ENCODE measurements at places on chromosomes 16 and 17.

DNA sequence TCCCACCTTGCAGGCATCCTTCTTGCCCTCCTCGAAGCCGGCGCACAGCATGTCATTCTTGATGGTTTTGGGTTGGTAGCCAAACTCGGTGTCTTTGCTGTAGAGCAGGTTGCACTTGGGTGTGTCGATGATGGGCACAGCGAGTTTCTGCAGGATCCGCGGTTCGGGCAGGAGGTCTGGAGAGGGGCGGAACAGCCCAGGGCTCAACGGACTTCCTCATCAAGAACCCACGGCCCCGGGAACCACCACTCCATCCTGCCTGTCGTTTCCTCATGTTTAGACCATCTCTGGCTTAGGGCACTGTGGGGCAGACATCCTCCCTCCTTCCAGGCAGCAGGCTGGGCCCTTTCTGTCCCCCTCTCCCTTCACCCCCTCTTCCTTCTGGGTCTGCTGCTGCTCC, 6.5 kb downstream of the PRSS27 start:
- DNase-seq = no peak

GRCh38 chr16:980595-980854, 1.0 kb upstream of the SOX8 start:
- DNase-seq = no peak

GRCh38 chr17:70767102-70767701, 597.9 kb downstream of the KCNJ2 start:
- DNase-seq = no peak

DNA sequence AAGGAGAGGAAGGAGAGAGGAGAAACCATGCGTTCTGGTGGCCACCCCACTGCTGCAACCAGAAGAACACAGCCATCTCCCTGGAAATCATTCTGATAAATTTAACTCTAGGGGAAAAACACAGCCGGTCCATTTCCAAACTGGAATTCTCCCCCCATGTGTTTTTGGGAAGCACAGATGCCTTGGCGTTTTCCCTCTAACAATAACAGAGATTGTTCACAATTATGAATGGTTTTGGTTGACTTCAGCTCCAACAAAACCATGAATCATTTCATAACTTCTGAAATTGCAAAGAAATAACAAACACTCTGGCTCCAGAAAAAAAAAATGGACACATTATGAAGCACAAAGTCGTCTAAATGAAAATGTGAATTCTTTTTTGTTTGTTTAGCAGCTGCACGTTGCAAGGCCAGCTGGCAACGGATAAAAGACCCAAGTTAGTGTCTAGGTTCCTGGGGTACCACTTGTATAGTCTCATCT, 46.2 kb downstream of the GNAO1 start:
- DNase-seq = no peak

DNA sequence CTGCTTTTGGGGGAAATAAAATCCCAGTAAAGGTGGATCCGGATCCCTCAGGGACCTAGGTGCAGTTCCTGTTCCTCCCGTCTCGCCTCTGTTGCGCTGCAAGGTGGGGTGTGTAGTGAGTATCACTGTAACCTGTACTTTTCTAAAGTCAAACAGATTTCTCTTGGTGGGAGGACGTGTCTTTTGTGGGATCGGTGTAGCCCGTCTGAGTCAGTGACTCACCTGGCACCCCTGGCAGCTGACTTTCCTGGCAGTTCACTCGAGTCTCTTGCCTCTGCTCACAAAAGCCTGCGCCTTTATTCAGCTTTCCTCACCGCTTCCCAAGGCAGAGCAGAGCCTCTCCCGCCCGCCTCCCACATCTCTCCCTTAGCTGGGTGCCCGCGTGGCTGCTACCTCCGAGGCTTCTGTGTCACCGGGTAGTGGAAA, 85.7 kb downstream of the CMIP start:
- no peak for DNase-seq

DNA sequence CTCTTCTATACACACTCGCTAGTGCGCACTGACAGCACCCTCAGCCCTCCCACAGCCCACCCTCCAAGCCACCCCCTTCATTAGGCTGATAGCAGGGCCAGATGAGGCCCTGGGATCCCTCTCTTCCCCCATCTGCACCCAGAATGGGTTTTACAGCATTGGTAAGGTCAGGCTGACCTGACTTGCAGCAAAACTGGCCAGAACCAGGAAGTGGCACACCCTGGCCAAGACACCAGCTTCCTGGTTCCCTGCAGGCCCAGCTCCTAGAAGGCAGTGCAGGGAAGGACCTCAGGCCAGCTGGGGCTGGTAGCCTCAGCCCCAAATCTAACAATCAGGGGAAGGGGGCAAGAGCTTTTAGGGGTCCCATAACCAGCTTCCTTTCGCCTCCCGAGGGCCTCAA, 50.0 kb upstream of the MRPS23 start:
- DNase-seq = no peak

DNA sequence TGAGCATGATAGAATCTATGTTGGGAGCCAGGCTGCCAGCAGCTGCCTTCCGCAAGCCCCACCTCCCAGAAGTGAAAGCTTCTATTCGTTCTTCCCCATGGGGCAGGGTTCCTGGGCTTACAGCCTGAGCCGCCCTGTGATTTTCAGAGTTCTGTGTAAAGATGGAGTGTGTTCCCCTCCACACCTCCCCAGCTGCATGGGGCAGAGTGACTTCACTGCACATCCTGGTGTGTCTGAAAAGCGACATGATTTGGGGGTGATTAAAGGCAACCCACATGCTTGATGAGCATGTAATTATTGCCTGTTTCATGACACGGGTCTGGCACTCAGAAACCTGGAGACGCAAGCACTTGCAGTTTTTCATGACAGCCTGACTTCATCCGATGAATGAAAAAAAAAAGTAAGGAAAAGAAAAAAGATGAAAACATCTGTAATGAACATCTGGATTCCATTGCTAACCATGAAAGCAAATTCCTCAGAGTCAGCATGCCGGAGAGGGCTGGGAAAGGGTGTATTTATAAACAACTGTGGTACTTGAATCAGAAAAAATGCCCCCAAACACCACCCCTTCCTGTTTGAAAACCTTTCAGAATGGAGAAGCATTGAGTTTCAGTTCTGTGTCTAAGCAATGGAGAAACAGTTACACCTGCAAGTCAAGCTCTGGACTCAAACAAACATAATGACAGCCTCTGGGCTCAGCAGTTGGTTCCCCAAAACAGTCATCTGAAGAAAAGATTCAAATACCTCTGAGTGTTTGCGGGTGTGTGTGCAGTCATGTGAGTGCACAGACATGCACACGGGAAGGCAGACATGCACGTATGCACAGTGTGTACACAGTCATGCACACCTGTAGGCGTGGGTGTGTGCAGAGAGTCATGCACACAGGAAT, 266.0 kb downstream of the ENGASE start:
- no peak for DNase-seq

GRCh38 chr16:68434624-68435210, 13.6 kb downstream of the SMPD3 start:
- DNase-seq = no peak

DNA sequence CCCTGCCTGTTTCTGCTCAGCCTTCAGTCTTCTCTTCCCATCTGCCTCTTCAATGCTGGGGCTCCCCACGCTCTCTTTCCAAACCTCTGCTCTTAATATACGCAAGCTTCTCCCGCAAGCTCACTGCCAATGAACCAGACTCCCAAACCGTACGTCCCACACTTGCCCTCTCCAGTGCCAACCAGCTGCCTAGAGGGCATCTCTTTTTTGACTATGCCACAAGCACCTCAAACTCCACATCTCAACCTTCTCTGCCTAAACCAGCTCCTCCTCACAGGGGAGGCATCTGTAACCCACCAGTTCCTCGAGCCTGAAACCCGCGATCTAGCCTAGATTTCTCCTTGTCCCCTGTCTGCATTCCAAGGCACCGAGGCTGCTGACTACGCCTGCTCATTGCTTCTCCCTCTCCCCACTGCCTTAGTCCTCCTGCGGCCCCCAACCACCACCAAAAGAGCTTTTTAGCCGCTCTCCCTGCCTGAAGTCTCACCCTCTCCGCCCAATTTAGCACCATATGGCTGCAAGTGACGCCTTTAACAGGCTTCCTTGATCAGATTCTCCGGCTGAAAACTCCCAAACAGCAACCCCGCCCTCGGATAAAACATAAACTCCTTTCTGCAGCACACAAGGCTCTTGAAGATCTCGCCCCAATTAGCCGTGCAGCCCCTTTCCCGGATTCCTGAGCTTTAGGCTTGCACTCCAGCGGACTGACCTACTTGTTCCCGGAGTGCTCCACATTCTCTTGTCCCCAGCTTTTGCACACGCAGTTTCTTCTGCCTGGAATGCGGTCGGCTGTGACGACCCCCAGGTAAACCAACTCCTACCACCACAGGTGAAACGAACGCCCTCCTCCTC, 1.5 kb downstream of the GGA2 start:
- no peak for DNase-seq

GRCh38 chr17:14351493-14351892, 50.6 kb downstream of the HS3ST3B1 start:
- DNase-seq = no peak

GRCh38 chr16:85610059-85610445, 3.1 kb upstream of the GSE1 start:
- no peak for DNase-seq

GRCh38 chr17:80447790-80448189, 28.6 kb downstream of the NPTX1 start:
- DNase-seq = no peak

- DNase-seq = no peak
Measured at GRCh38 chr16:28103516-28104170, 40.1 kb upstream of the GSG1L start.

GRCh38 chr17:15502369-15503112, 35.1 kb upstream of the CDRT4 start:
- DNase-seq = peak; percentile 23

DNA sequence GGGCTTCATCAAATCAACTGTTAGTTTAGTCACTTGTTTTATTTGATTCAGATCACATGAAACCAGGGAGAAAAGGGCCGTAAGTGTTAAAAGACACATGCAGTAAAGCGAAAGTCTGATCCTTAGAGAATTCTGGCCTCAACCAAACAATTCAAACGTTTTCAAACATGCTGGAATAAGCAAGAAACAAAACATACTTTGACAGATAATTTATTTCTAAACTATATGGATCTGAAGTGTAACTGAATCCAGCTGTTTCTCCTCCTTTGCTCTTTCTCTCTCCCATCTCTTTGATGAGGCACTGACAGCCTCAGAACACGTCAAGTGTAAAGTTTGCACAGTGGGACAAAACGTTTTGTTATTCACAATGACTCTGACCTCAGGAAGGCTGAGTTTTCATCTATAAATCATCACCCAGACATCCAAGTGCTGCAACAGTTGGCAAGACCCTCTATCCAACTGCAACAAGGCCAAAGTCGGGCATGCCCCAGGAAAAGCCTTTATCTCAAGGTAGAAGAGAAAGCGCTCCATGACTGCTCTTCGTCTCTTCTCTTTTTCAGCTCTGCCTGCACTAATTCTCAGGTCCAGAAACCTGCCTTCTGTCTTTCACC, 267.1 kb upstream of the MYOCD start:
- DNase-seq = no peak

DNA sequence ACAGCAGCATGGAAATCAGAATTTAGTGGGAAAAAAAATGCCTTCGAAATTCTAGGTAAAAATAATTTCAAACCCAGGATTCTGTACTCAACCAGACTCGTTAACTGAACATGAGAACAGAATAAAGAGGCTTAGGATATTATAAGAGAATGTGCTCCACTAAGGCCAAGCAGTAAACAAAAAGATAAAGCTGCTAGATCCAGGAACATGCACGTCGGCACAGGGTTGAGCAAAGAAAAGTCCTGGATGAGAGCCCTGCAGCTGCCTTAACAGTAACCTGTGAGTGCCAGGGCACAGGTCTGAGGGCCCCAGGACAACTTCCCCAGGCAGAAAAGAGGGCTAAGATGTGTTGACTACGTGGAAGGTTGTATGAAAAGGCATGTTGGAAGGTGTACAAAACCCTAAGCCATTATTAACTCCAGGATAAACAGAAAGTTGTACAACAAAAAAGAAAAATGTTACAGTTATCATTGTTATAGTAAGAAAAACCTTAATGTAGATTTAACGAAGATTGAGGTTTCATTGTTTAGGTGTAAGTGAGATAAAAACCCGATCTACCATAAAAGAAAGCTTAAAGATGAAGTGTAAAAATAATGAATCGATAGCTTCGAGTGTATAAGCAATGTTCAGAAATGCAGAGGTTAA, 42.3 kb upstream of the RBFOX3 start:
- DNase-seq = no peak

- no peak for DNase-seq
Measured at GRCh38 chr16:50425648-50426047, 56.9 kb upstream of the BRD7 start.

DNA sequence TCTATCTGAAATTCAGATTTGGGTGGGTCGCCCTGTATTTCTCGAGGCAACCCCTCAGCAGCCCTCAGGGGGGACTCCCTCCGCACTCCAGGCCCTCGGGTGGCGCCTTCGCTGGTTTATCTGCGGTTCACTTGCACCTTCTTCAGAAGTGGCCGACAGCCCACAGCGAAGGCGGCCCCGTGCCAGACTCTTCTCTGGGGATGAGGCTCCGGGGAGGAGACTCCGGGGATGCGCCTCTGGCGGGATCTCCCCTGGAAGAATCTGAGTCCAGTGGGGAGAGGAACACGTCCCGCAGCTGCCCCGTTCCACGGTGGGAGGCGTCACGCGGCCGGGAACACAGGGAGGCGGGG, 63.9 kb upstream of the DNAJA2 start:
- DNase-seq = no peak

DNA sequence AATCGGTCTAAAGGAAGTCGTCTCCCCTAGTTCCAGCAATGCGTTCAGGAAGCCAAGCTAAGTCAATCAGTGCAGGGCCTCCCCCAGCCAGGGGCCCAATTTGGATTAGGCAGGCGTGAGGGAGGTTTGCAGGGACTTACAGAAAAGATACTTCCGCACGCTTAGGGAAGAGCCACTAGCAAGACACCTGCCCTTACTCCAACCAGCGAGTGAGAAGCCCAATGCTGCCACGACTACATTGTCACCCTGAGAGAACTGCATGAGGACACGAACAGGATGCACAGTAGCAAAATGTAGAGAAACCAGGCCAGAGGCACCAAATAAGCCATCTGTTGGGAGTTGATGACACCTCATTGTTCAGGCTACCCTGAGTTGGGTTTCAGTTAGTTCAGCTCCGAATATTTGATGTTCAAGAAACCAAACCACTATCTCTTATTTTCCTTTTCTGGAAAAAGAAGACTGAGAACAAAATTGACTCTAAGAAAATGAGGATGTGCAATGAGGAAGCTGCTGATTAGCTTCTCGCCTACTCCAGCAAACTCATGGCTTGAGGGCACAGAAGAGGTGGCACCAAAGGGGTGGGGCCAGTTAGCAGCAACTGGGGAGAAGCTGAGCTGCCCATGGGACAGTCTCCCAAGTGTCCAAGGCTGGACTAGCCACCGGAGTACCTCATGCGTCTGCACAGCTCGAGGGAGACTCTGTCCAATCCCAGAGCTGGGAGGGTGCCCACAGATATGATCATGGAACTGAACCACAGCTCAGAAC, 29.3 kb downstream of the TK2 start:
- no peak for DNase-seq

- DNase-seq = no peak
Measured at GRCh38 chr17:5585836-5586521, 1.7 kb upstream of the NLRP1 start.
